ENCODE measurements at places on chromosomes 7 and 10. TPM values are rescaled to one million over a fixed set of nuclear protein-coding genes. Genes with fewer than 3 reads are reported as not detected.

Gene GNAT3
- total RNA-seq = not detected

Gene TRUB1
- total RNA-seq = 51.9 TPM

Gene SEPTIN7
- 544 TPM for total RNA-seq

Gene NUTM2A
- total RNA-seq = 1.2 TPM

Measured in spinal cord (tissue), 10 donors.